ENCODE measurements at places on chromosomes 4 and X.
A peak's percentile ranks its signal among the peaks of the same experiment; 100 is the strongest.

DNA sequence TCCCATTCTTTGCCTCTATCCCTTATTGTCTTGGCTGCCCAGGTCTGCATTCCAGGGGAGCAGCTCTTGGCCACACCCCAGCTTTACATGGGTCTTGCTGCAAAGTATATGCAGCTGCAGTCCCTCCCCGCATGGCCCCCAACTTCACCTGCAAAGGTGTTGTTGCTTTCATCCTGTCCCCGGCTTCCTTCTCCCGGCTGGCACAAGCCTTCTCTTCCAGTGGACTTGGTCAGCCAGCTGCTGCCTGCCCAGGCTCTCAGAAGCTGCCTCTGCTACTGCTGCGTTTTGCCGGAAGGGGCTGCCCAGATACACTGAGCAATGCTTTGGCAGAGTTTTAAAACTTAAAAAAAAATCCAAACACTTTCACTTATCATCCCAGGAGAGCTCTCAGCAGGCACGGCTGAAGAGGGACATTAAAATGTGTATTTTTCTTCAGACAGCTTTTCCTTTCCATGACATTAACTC lies 121.2 kb upstream of the PDLIM3 start:
- no peak for DNase-seq

DNA sequence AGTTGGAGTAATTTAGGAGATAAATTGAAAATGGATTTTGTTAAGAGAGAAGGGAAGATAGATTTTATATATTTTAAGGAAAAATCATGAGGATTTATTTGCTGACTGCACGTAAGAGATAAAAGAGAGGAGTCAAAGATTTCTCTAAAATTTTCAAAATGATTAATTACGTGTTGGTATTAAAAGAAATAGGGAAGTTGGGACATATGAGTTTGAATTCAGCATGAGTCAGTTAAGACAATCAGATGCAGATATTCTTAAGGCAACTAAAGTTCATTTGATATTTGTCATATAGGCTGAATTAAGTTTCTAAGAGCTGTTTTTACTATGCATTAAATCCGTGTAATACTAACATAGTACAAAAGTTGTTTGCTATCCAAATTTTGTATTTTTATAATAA lies 46.9 kb downstream of the TET2 start:
- no peak for DNase-seq

DNA sequence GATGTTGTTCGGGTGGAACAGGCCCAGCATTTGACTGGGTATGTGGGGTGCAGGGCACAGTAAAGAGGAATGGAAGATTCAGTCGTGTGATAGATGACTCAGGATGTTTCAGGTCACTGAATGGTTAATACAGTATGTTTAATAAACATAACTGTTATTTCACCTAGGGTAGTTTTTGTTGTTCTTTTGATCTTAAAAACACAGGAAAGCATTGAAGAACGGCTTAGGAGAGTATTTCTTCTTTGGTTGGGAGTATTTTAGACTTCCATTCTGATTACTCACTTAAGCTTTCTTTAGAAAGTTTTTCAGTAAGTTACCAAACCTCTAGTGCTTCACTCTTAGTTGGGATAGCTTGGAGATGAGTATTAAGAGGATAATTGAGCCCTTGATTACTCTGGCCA lies 62.3 kb downstream of the STAG2 start:
- no peak for DNase-seq

- no peak for DNase-seq
Measured at GRCh38 chrX:130144509-130144908, 21.1 kb downstream of the AIFM1 start.

GRCh38 chrX:13092455-13092941 lies 48.1 kb upstream of the FAM9C start:
- peak; percentile 28 for DNase-seq

DNA sequence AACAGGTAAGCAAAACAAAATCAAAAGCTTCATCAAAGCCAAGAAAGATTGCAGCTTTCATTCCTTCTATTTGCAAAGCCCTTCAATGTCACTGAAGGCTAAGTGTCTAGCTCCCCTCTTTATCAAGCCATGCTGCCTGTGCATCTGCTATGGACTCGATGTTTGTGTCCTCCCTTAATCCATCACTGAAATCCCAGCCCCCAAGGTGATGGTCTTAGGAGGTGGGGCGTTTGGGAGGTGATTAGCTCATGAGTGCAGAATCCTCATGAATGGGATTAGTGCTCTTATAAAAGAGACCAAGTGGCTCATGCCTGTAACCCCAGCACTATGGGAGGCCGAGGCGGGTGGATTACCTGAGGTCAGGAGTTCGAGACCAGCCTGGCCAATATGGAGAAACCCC lies 6.9 kb upstream of the TRIM2 start:
- no peak for DNase-seq

- no peak for DNase-seq
Measured at GRCh38 chr4:145663194-145663593, 16.8 kb upstream of the C4orf51 start.

DNA sequence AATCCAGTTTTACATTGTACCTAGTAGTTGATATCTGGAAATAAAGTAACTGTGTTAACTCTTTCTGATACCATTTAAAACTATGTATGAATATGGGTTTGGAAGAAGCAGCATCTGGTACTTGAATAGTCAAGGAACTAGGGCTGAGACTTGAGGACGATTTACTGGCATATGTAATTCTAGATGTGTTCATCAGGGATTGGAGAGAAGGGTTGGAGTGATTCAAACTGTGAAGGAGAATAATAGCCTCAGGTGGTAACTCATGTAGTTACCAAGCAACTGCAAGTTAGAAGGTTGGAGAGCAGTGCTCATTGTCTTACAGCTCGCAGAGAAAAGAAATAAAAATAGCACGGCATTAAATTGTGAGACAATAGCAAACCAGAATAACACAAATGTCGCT lies 29.5 kb upstream of the TXLNG start:
- DNase-seq, result no peak

DNA sequence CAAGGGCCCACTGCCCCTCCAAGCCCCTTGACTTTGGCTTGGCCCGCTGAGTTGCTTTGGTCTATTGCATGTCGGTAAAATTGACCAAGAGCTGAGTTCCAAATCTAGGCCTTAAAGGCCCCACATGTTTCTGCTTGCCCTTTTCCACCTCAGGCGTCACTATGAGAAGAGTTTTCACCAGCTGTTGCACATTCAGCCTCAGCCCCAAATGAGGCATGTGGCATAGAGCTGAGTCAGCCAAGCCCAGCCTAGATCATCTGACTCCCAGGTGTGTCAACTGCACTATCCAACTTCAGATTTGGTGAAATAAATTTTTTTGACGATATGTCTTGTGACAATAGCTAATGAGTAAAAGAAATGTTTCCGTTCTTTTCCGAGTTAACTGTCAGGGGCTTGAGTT lies 424.5 kb upstream of the FAM47C start:
- no peak for DNase-seq

DNA sequence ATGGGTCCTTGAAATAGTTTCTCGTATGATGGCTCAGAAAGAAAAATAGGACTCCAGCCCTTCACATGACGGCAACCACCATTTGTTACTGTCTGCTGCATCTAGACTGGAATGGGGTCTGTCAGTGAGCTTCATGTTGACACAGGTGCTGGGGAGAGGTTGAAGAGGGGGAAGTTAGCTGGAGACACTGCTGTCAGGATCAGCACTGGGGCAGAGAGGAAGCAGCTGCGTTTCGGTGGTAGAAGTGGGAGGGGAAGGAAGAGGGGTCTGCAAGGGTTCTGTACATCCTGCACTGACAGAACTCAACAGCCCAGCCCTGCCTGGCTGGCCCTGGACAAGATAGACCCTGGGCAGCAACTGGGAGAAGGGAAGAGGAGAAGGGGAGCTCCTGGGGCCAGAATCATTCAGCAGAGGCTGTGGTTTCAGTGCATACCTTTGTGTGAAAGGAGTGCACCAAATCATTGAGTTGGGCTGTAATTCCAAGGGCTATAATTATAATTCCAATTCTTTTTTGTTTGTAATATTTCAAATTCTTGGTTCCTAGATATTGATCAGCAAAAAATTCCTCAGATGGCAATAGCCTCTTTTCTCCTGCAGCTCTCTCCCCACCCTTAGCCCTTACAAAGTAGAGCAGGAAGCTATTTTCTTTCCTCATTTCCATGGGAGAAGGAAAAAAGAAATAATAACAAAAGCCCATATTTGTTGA lies 119.4 kb upstream of the C1GALT1C1 start:
- no peak for DNase-seq

DNA sequence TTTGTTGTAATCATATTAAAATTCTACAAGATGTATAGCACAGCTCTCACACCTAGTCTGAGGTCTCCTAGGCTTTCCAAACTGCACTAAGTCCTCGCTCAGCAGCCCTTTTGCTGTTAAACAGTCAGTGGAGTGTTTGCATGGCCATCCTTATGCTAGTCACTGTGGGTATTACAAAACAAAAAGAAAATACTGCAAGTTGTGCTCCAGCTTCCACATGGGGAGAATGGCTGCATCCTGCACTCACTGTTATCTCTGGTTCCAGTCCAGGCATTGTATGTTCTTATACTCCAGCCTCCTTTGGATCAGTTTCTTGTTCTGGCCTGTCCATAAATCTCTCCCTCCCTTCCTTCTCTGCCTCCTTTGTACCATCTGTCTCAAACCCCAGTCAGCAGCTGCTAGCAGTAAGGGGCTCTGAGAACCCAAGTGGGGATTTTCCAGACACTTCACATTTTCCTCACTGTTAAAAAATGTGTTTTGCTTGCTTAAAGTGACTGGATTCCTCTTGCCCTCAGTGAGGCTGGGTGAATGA lies 38.5 kb upstream of the BMP15 start:
- DNase-seq, result no peak

- no peak for DNase-seq
Measured at GRCh38 chr4:114132830-114133229, 153.4 kb upstream of the ARSJ start.

DNA sequence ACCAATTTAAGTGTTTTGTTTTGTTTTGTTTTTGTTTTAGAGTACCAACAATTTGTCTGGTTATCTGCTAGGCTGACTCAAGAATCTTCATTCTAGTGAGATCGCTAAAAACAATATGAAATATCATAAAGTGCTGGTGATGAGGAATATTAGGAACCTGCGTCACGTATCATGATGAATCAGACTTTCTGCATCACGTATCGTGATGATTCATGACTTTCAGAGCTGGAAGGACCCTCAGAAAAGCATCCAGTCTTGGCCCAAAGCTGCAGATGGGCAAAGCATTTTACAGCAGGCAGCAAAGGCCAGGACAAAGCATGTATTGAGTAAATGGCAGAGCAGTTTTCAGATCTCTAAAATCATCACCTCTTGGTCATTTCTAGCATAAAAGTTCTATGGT lies 278.0 kb upstream of the BOD1L1 start:
- no peak for DNase-seq

- no peak for DNase-seq
Measured at GRCh38 chr4:180314972-180315371, 1928.2 kb upstream of the TENM3 start.

DNA sequence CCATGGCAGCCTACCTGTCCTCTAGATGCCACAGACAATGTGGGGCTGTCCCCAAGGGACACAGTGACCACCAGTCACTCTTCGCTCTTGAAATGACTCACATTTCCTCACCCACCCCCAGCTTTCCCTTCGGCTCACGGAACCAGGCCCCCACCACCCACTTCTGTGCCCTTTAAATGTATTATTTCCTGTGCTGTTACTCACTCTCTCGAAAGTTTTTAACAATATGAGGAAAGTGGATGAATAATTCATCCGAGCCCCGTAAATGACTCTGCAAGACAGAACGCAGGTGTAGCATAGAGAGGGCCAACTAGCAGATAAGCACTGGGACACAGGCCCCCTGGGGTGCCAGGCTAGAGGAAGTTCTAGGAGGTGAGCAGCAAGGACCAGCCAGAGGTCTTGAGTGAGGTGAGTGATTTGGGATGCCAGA lies 179.5 kb upstream of the TBL1X start:
- peak; percentile 58 for DNase-seq

- DNase-seq, result no peak
Measured at GRCh38 chrX:118480172-118480571, 15.4 kb upstream of the DOCK11 start.

DNA sequence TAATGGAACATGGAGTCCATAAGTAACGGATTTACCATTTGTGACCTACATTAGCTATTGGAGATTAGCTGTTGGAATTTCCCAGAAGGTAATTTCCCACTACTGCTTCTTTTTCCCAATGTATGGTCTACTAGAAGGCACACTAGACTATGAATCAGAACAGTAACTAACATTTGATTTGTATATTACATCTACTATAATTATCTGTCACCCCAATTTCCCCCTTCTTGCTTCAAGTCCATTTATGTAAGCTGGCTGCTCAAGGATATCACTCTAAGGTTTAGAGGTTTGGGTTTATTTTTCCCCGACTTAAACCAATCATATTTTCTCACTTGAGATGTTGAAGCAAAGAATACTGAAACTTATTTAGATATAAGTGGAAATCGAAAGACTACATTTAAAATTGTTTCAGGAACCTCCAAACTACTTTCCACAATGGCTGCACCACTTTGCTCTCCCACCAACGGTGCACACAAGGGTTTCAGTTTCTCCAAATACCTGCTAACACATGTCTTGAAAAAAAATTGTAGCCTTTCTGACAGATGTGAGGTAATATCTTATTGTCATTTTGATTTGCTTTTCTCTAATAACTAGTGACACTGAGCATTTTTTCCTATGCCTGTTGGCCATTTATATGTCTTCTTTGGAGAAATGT lies 33.3 kb upstream of the H2AZ1 start:
- DNase-seq, result no peak

- no peak for DNase-seq
Measured at GRCh38 chr4:113758372-113758771, 3.2 kb downstream of the CAMK2D start.

DNA sequence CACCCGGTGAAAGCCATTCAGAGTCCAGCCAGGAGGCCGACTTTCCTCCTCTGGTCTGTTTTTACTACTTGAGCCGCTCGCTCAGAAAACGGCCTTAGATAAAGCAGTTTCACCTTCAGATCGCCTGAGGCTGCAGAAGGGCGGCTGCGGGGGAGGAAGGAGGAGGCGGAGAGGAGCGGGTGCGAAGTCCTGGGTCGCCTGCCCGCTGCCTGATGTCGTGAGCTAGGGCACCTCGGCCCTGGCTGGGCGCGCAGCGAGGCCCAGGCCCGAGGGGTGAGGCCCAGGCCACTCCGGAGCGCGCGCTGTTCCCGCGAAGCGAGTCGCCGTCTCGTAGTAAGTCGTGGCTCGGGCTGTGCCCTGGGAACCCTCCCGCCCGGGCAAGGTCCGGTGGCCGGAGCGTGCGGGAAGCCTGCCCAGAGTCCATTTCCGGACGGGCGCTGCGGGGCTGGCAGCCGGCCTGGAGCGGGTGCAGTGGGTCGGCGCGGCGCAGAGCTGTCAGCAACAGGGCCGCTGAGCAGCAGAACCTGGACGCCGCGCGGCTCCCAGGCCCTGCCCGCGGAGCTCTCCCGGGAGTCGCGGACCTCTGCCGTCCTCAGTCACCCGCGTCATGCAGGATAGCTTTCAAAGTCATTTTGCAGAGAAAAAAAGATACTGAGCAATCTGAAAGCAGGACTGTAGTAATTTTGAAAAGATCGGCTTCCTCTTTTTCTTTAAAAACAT lies 18.6 kb downstream of the TRIM2 start:
- no peak for DNase-seq

- no peak for DNase-seq
Measured at GRCh38 chr4:111641813-111642579, 503.3 kb upstream of the FAM241A start.

GRCh38 chr4:22463179-22463578 lies 52.7 kb downstream of the ADGRA3 start:
- no peak for DNase-seq

GRCh38 chr4:79502081-79502480 lies 94.1 kb upstream of the GK2 start:
- no peak for DNase-seq

GRCh38 chrX:3962511-3963311 lies 249.3 kb upstream of the PRKX start:
- DNase-seq, result no peak

GRCh38 chrX:148574237-148574973 lies 74.0 kb downstream of the AFF2 start:
- no peak for DNase-seq

- DNase-seq, result no peak
Measured at GRCh38 chr4:24595659-24596058, 11.3 kb upstream of the DHX15 start.
